ENCODE measurements at places on chromosomes 16 and 17. TPM values are rescaled to one million over a fixed set of nuclear protein-coding genes. Genes with fewer than 3 reads are reported as not detected.

DNA sequence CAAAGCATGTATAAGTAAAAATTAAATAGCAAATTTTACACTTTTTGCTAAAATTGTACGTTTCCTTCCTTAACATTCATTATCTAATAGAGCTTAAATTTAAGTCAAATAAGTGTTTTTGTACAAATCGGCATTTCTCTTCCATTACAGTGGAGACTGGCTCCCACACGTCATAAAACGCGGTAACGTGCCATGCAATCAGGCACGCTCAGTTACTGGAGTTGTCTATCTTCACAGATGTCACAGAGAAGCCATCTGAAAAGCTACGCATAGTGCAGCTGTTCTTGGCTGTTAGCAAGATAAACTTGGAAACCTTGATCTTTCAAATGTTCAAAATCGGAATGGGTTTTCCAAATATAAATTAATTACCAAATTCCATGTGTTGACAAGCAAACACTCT, 165.3 kb downstream of the STX8 start:
- no peaks in the 10 kb centered on the region for H3K27me3 ChIP-seq
- no peaks in the 10 kb centered on the region for H3K36me3 ChIP-seq
- H3K4me1 ChIP-seq, result no peaks in the 10 kb centered on the region
- H3K4me3 ChIP-seq, result no peak overlapping the region
- no peak for DNase-seq

GRCh38 chr16:1363501-1364041, 11.8 kb downstream of the GNPTG start:
- no peaks in the 10 kb centered on the region for H3K27me3 ChIP-seq
- peak; percentile 92 for DNase-seq
- no peak overlapping the region for H3K27ac ChIP-seq
- H3K4me3 ChIP-seq, result no peak overlapping the region
- peaks cover 2% of the 10 kb centered on the region for H3K4me1 ChIP-seq
- H3K36me3 ChIP-seq, result peaks cover 21% of the 10 kb centered on the region

DNA sequence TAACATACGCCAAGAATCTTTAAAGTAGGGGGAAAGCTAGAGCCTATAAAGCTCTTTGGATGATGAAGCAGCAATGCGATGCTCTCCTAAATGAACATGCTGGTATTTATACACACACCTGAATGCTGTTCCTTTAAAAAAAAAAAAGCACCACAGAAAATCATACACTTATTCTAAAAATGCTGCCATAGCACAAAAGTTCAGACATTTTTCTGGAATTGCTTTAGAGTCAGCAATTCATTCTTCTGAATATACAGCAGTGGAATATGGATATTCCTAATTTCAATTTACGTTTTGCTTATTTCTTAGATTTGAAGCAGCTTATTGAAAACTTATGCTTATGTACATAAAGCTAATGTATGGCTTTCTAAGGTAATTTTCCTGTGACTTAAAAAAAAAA, 3.1 kb downstream of the CSNK2A2 start:
- no peak overlapping the region for H3K4me3 ChIP-seq
- no peak overlapping the region for H3K27ac ChIP-seq
- H3K27me3 ChIP-seq, result peaks cover 11% of the 10 kb centered on the region
- peaks cover 63% of the 10 kb centered on the region for H3K36me3 ChIP-seq

- no peak overlapping the region for H3K4me3 ChIP-seq
- peaks cover 24% of the 10 kb centered on the region for H3K36me3 ChIP-seq
- no peak overlapping the region for H3K27ac ChIP-seq
- no peaks in the 10 kb centered on the region for H3K4me1 ChIP-seq
Measured at GRCh38 chr16:2701713-2702437, 18.1 kb downstream of the PRSS27 start.

- DNase-seq, result no peak
- no peak overlapping the region for H3K27ac ChIP-seq
- no peak overlapping the region for H3K4me3 ChIP-seq
- no peaks in the 10 kb centered on the region for H3K27me3 ChIP-seq
Measured at GRCh38 chr16:16083421-16084156, 134.2 kb downstream of the ABCC1 start.

GRCh38 chr16:89409161-89409711, 81.1 kb downstream of the ANKRD11 start:
- peak; percentile 89 for DNase-seq
- peaks cover 77% of the 10 kb centered on the region for H3K4me1 ChIP-seq
- H3K36me3 ChIP-seq, result peaks cover 2% of the 10 kb centered on the region
- H3K4me3 ChIP-seq, result peak overlapping the region; percentile 58
- H3K27me3 ChIP-seq, result no peaks in the 10 kb centered on the region

DNA sequence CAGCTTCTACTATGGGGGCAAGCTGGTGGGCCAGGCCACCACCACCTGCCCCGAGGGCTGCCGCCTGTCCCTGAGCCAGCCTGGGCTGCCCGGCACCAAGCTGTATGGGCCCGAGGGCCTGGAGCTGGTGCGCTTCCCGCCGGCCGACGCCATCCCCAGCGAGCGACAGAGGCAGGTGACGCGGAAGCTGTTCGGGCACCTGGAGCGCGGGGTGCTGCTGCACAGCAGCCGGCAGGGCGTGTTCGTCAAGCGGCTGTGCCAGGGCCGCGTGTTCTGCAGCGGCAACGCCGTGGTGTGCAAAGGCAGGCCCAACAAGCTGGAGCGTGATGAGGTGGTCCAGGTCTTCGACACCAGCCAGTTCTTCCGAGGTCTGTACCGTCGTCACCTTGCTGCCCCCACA, 19.5 kb downstream of the IRF8 start:
- H3K36me3 ChIP-seq, result peaks cover 63% of the 10 kb centered on the region
- no peaks in the 10 kb centered on the region for H3K27me3 ChIP-seq
- no peak for DNase-seq
- no peak overlapping the region for H3K4me3 ChIP-seq
- H3K27ac ChIP-seq, result no peak overlapping the region

DNA sequence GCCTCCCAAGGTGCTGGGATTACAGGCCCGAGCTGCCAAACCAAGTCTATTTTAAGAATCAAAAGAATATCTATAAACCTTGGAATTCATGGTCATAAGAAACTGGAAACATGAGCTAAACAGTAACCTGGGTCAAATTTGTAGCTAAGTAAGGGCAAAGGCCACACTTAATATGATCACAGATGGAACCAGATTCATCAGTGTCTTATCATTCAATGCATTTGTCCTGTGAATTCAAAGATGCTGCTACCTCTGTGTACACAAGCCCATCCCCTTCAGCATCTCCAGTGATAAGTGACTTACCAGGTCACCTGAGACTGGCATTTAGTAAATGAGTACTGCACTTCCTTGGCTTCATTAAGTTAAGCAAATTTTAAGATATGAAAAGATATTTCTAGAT, 108.1 kb downstream of the SSH2 start:
- no peak for DNase-seq
- H3K4me3 ChIP-seq, result no peak overlapping the region
- H3K27ac ChIP-seq, result no peak overlapping the region
- H3K27me3 ChIP-seq, result no peaks in the 10 kb centered on the region

- H3K27me3 ChIP-seq, result no peaks in the 10 kb centered on the region
- no peak for DNase-seq
- H3K36me3 ChIP-seq, result no peaks in the 10 kb centered on the region
- H3K4me3 ChIP-seq, result no peak overlapping the region
Measured at GRCh38 chr16:51691109-51691508, 540.0 kb upstream of the SALL1 start.

- peaks cover 5% of the 10 kb centered on the region for H3K27me3 ChIP-seq
- H3K27ac ChIP-seq, result no peak overlapping the region
- no peaks in the 10 kb centered on the region for H3K36me3 ChIP-seq
- no peaks in the 10 kb centered on the region for H3K4me1 ChIP-seq
- no peak overlapping the region for H3K4me3 ChIP-seq
- DNase-seq, result no peak
Measured at GRCh38 chr16:72214821-72215220, 42.9 kb upstream of the PMFBP1 start.

- no peak for DNase-seq
- H3K27me3 ChIP-seq, result no peaks in the 10 kb centered on the region
- H3K4me3 ChIP-seq, result no peak overlapping the region
- no peak overlapping the region for H3K27ac ChIP-seq
Measured at GRCh38 chr16:20004931-20005330, 68.8 kb downstream of the GPR139 start.

GRCh38 chr17:15414532-15415306, 52.7 kb downstream of the CDRT4 start:
- H3K4me3 ChIP-seq, result no peak overlapping the region
- no peak overlapping the region for H3K27ac ChIP-seq
- DNase-seq, result no peak
- H3K36me3 ChIP-seq, result no peaks in the 10 kb centered on the region

- H3K27me3 ChIP-seq, result no peaks in the 10 kb centered on the region
- H3K4me3 ChIP-seq, result no peak overlapping the region
- DNase-seq, result no peak
Measured at GRCh38 chr16:53898993-53899392, 195.0 kb downstream of the FTO start.

- DNase-seq, result no peak
- no peaks in the 10 kb centered on the region for H3K4me1 ChIP-seq
- no peaks in the 10 kb centered on the region for H3K36me3 ChIP-seq
- H3K4me3 ChIP-seq, result no peak overlapping the region
- no peak overlapping the region for H3K27ac ChIP-seq
Measured at GRCh38 chr17:33369149-33369548, 76.1 kb upstream of the ASIC2 start.

GRCh38 chr16:71501547-71501946, 12.4 kb upstream of the ZNF19 start:
- no peaks in the 10 kb centered on the region for H3K4me1 ChIP-seq
- no peak overlapping the region for H3K27ac ChIP-seq
- DNase-seq, result no peak
- H3K4me3 ChIP-seq, result no peak overlapping the region

GRCh38 chr16:72769876-72770275, 278.1 kb downstream of the ZFHX3 start:
- no peak overlapping the region for H3K4me3 ChIP-seq
- no peaks in the 10 kb centered on the region for H3K36me3 ChIP-seq
- H3K27me3 ChIP-seq, result no peaks in the 10 kb centered on the region
- no peak overlapping the region for H3K27ac ChIP-seq
- peaks cover 4% of the 10 kb centered on the region for H3K4me1 ChIP-seq

SLC9A5 gene
- total RNA-seq, result 5.3 TPM

DHRS11 gene
- total RNA-seq, result 18.0 TPM

PRKCB gene
- 79.9 TPM for total RNA-seq

All from activated CD4-positive, alpha-beta T cell treated with anti-CD3 and anti-CD28 coated beads, Interleukin-2, amount 10 ng/mL, durations not matched to agents 24 days and 14 days (primary cell).